ENCODE measurements at places on chromosomes 5 and 9. TPM values are rescaled to one million over a fixed set of nuclear protein-coding genes. Genes with fewer than 3 reads are reported as not detected.

Gene CYLC2
- total RNA-seq, result not detected

Gene SCAMP1
- total RNA-seq, result 25.4 TPM

Gene EGR1
- total RNA-seq, result 8.5 TPM

Gene PWWP2A
- total RNA-seq, result 7.7 TPM

All from A549 treated with Hydrocortisone at 1 μM for 4 hours (cell line).